GF-D8 (cell line): ENCODE measurements at places on chromosomes 7 and 10.

DNA sequence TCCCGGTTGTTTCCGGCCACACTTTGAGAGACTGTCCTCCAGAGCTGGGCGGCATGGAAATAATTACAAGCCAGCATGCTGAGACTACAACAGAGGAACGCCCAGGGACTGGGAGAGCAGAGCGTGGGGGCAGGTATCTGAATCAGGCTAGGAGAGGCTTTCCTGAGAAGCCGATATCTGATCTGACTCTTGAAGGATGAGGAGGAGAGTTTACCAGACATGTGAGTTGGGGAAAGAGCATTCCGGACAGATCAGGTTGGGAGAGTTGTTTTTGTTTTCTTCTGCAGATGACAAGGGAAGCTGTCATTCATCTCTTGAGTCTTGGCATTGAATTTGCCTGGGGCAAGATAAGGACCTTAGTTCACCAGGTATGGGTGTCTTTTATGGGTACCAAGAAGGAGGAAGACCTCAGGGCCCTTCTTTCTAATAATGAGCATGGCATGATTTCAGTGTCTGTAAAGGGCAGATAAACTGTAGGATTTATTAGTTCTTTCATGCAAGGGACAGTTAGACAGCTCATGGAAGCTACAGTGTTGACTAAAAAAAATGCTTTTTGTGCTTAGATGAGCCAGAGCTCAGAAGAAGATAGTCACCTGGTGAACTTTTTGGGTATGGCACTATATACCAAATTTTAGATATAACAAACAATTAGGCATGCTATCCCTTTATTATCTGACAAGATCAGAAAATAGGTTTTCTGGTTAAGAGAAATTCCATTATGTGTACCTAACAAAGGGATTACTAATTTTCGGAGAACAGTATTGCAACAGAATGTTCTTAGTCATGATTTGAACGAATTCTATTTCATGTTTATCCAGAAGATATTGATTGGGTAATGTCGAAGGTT lies 36.2 kb downstream of the WBP1L start:
- DNase-seq, result no peak

DNA sequence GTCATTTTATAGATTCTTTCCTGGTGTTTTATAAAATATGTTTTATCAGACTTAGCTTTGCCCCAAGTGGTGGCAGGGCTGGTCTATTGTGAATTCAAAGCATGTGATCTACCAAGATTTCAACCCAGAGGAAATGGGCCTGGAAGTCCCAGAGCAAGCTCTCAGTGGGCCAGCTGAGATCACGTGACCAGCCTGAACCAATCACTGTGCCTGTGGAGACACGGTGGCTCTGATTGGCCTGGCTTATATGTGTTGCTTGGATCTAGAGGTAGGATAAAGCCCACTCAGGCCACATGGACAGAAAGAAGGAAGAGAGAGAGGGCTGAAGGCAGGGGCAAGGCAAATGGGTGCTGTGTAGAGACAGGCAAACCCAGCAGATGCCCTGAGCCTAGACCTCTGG lies 65.5 kb upstream of the GATA3 start:
- DNase-seq, result no peak

- DNase-seq, result no peak
Observed at GRCh38 chr7:115549910-115550309, 480.7 kb downstream of the TFEC start.

GRCh38 chr10:61992059-61992460 lies 90.6 kb downstream of the ARID5B start:
- DNase-seq, result no peak

GRCh38 chr7:130013241-130013640 lies 37.9 kb downstream of the ZC3HC1 start:
- no peak for DNase-seq

DNA sequence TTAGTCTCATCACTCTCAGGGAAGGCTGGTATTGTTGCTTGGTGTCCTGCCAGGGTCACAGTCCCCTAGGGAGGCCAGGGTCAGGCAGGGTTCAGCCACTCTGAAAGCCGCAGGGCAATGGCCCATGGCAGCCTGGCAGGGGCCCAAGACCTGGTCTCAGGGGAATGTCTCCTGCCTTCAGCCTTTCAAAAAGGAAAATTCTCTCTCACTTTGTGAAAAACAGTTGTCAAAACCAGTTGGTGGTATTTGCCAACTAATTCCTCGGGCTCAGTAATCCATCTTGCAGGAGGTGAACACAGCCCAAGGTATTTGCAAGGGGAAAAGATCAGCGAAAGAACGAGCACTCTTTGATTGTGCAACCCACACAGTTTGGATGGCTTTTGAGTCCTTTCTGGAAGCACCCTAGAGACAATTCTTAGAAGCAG lies 101.5 kb downstream of the JCAD start:
- peak; percentile 44 for DNase-seq

GRCh38 chr10:26486990-26487850 lies 49.1 kb downstream of the APBB1IP start:
- no peak for DNase-seq

DNA sequence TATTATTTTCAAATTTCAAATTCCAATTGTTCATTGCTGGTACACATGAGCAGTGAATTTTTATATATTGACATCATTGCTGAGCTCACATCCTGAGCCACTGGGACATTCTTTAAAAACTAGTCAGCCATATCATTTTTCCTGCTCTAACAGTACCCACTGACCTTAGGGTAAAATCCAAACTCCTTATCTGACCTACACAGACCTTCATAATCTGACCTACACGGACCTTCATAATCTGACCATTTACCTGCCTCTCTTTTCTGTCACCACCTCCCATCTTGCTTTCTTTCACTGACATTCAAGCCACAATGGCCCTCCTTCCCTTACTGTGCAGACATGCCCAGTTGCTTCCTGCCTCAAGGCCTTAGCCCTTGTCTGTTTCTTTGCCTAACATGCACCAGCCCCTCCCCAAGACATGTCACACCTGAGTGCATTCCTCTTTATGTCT lies 16.1 kb upstream of the CUZD1 start:
- DNase-seq, result no peak

GRCh38 chr7:101862280-101863220 lies 45.1 kb downstream of the CUX1 start:
- no peak for DNase-seq

DNA sequence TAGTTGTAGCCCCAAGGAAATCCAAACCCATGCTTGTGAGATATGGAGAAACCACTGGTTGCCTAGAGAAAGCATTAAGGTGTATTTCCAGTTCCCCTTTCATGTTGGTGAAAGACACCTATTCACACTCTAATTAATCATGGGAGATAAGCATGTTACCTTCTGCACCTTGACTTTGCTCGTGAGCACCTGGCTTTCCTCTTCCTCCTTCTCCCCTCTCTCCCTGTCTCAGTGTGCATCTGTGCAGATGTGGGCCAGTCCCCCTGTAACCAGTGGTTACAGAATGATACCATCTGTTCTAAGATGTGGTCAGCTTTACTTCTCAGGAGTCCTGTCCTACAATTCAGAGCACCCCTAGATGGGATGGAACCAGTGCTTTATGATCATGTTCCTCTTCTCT lies 160.6 kb downstream of the LCOR start:
- no peak for DNase-seq

- DNase-seq, result no peak
Observed at GRCh38 chr7:39950473-39951225, 593 bp downstream of the CDK13 start.

GRCh38 chr10:96222908-96223307 lies 48.5 kb downstream of the BLNK start:
- no peak for DNase-seq

- no peak for DNase-seq
Observed at GRCh38 chr10:82628373-82628772, 753.4 kb downstream of the NRG3 start.

DNA sequence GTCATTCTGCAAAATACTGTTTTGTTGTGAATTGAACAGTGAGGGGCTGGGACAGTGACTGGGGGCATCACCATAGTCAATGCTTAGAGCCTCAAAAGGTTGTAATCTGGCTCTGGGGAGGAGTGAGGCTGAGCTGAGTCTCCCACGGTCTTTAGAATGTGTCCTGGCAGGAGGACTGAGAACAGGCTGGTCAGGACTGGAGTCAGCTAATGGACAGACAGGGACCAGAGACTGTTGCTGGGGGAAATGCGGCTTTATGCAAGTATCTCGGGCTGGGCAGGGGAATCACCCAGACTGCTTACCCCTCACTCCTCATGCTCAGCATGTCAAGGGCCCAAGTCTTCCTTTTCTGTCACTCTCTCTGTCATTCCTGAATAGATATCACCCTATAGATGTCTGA lies 346.5 kb downstream of the TYW1 start:
- no peak for DNase-seq

DNA sequence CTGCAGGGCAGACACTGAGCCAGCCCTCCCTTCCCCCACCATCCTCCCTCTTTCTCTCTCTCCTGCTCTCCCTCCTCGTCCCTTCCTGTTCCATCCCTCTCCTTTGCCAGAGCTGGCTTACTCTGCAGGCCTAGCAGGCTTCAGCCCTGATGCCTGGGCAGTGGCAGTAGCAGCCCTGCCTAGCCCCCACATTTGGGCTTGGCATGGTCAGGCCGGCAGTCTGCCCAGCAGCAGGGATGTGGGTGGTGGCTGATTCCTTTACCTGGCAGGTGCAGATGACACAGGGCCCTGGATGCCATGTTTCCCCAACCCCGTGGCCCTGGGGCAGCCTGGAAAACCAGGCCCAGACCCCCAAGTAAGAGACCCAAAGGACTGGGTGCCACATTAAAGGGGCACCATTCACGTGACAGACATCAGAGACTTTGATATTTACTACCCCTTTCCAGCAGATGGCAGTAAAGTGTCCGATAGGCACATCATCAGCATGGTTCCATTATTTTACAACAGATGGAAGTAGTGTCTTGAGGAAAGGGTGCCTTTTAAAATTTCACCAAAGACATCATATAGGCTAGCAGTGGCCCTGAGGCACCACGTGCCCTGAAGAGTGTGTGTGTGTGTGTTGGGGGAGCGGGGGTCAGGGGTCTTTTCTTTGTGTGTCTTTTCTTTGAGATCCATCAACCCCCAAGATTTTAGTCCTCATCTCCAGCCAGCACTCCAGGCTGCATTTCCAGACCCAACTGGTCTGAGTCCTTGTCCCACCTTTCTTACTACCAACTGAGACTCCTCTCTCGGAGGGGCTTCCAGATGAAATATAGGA lies 5.9 kb downstream of the KCP start:
- peak; percentile 4 for DNase-seq

- DNase-seq, result no peak
Observed at GRCh38 chr7:151168003-151168786, 701 bp upstream of the GBX1 start.

DNA sequence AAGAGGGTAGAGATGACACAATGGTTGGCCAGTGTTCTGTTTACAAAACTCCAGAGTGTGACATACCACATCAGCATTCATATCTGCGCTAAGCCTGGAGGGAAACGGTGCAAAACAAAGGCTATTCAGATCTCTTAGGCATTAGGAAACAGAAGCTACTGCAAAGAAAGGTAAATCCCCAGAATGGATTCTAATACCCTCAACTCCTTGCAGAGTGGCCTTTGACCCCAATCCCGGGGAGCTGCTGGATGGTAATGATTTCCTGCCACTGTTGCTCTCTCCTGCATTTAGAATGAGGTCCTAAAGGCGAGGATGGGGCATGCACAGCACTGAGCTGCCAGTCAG lies 65.2 kb downstream of the AOAH start:
- DNase-seq, result no peak

DNA sequence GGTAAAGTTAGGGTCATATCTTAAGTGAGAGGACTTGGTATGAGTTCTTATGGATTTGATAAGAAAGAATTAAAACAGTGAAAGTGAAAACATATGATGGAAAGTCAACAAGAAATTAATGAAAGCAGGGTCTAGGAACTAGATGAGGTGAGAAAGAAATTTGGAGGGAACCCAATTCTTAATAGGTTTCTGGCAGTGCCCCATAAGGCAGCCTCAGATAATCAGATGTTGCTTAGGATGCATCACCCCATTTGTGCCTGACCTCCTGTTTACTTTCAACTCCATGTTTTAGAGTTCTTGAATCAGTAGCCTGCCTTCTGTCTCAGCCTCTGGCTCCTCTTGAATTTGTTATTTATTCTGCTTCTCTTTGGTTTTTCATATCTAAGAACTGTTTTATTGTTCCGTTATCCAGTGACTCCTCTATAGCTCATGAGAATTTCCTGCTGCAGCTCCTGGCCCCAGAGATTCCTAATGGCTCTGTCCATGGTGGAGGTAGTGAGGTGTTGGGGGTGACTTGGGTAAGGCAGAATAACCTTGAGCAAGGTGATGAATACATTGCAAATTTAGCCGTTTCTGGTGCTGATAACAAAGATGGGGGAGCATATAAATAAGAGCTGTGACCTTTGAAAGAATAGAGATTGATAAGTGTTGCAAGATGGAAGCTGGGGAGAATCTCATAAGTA lies 17.6 kb downstream of the ITGB8 start:
- DNase-seq, result no peak

DNA sequence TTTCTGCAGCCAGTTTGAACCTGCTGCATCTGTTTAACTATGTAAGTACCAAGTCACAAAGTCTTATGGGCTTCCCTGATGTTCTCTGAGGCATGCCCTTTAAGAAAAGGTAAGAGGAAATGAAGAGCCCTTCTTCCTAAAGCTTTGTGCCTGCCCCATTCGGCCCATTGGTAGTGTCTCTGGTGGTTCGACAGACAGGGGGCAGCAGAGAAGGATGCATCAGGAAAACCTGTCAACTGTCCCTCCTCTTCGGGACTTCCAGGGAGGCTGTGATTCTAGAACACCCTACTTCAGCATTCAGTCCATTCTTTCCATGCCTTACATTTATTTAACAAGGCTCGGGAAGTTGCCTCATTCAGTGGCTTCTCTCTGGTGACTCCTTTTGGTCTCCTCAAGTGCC lies 1.9 kb upstream of the SFRP4 start:
- DNase-seq, result no peak

GRCh38 chr7:14501436-14501835 lies 401.1 kb downstream of the DGKB start:
- DNase-seq, result no peak

- no peak for DNase-seq
Observed at GRCh38 chr7:74561898-74562613, 95.5 kb upstream of the GTF2I start.

DNA sequence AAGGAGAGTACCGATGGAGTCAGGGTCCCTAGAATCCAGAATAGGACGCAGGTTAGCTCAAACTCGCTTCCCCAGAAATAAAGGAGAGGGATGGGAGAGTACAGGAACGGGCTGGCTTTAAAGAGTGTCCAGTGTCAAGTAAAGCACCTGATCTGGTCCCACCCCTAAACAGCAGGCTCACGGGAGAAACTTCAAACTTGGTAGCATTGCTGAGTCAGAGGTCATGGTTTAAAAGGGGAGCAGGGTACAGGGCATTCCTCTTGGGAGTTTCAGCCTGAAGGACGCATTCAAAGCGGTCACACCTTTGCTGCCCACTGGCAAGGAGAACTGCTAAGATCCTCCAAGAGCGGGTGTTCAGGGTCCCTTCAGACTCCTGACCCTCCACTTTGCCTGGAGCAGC lies 140.7 kb downstream of the GLI3 start:
- DNase-seq, result no peak

GRCh38 chr10:79098596-79099015 lies 29.8 kb downstream of the ZMIZ1 start:
- no peak for DNase-seq

DNA sequence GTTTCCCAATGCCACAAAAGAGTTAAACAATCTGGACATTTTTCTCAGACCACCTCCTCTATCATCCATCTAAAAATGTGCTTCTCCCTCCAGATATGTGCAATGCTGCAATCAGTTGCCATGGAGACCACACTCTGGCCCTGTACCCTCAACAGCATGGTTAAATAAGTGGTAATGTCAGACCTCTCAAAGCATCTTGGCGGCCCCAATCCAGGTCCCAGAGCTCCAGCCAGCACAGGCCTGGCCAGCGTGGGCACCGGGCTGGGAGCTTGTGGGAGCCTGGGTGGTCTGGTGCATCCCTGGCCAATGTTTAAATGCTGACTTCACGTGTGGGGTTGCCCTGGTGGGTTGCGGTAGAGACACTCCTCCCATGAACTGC lies 362.9 kb upstream of the ZNF32 start:
- DNase-seq, result no peak
